ENCODE measurements at places on chromosomes 16 and 17. TPM values are rescaled to one million over a fixed set of nuclear protein-coding genes. Genes with fewer than 3 reads are reported as not detected.
A peak's percentile ranks its signal among the peaks of the same experiment; 100 is the strongest.

CCL16 gene
- 1.1 TPM for total RNA-seq

NUPR1 gene
- 137 TPM for total RNA-seq

SNX20 gene
- 2.7 TPM for total RNA-seq

AIPL1 gene
- total RNA-seq = not detected

ENPP7 gene
- total RNA-seq = not detected

GAS7 gene
- 136 TPM for total RNA-seq

SEPTIN1 gene
- 2.8 TPM for total RNA-seq

ABCC6 gene
- 0.36 TPM for total RNA-seq

BFAR gene
- 40.2 TPM for total RNA-seq

DNA sequence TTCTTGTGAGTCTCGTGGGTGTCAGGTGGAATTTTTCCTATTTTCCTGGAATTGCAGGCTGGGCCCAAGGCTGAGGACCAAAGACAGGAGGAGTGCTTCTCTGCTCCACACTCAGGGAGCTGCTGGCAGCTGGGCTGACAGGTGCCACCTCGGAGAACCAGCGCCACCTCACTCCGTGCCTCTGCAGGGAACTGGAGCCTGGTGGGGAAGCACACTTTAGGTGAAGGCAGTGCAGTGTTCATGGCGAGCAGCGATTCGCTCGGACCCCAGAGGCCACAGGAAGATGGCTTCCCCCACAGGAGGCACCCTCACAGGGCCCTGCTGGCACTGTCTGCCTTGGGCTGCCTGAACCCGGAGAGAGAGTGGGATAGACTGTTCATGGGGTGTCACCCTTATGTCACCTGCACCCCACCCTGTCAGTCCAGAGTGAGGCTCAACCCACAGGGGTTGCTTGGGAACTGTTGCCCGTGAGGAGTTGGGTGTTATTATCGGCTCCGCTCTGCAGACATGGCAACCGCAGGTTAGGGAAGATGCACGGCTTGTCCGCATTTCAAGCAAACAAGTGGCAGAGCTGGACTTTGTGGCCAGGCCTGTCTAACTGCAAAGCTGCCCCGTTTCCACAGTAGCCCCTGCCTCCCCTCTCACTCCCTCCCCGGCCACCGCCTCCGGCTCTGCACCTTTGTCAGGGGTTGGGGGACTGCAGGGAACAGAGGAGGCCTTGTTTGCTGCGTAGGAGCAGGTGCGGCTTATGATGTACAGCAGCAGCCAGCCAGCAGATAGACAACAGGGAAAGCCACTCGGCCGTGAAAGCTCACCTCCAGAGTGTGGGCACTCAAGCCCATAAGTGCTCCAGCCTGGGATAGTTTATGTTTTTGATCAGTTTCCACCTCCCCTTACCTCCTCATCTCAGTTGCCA lies 15.5 kb downstream of the TBC1D24 start:
- H3K4me3 ChIP-seq = no peak overlapping the region
- no peaks in the 10 kb centered on the region for H3K4me1 ChIP-seq
- DNase-seq = no peak
- H3K36me3 ChIP-seq = no peaks in the 10 kb centered on the region
- H3K27ac ChIP-seq = no peak overlapping the region
- H3K27me3 ChIP-seq = no peaks in the 10 kb centered on the region

DNA sequence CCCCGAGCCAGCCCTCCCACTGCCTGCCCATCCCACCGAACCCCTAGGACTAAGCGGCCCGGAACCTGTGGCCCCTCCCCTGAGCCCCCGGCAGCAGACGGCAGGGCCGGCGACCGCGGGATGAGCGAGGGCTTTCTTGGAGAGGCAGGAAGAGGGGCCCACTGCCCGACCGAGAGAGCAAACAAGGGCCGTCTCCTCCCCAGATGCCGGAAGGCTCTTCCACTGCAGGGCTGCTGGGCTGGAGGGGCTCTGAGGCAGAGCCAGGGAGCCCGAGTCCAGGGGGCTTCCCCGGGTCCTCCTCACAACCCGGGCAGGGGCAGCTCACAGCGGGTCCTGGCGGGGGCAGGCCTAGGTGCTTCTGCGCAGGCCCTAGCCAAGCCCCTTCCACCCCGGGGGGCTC lies 2.9 kb downstream of the PERCC1 start:
- H3K36me3 ChIP-seq = no peaks in the 10 kb centered on the region
- no peak for DNase-seq
- no peaks in the 10 kb centered on the region for H3K4me1 ChIP-seq
- H3K27me3 ChIP-seq = no peaks in the 10 kb centered on the region
- H3K4me3 ChIP-seq = no peak overlapping the region
- H3K27ac ChIP-seq = no peak overlapping the region

DNA sequence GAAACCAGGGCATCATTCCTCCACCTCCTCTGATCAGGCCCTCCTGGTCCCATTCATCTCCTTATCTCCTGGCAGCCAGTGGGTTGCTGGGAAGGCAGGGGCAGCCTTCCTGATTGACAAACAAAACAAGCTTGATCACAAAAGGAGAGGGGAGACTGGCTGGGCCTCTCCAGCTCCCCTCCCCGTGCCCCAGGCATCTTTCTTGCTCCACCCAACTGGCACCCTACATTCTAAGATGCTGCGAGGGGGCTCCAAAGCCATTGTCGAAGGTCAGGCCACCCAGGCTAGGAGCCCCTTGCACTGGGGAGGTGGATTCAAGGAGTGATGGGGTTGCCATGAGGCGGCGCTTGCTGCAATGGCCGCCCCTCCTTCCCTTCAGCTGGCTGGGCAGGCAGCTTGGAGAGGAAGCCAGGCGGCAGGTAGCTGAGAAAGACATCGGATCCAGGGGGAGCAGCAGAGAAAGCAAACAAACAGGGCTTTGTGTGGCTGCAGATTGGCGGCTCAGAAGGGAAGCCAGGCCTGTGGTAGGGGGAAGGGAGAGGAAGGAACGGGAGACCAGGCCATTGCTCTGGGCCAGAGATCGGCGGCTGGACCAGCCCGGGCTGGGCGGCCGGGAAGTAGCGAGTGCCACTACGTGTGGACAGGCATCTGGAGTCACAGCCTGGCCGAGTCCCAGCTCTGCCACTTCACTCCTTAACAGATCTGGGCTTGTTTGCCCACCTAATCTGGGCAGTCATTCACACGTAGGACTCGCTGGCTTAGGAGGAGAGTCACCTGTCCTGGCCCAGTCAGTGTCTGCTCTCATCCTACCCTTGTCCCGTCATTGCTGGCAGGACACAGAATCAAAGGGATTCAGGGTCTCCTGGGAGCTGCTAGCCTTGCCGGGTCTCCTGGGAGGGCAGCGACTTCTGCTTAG lies 12.3 kb downstream of the RAI1 start:
- H3K27me3 ChIP-seq = no peaks in the 10 kb centered on the region
- peak overlapping the region; percentile 98 for H3K27ac ChIP-seq
- no peak overlapping the region for H3K4me3 ChIP-seq
- H3K36me3 ChIP-seq = no peaks in the 10 kb centered on the region

- H3K4me1 ChIP-seq = no peaks in the 10 kb centered on the region
- no peaks in the 10 kb centered on the region for H3K27me3 ChIP-seq
- no peak overlapping the region for H3K4me3 ChIP-seq
- DNase-seq = no peak
Measured at GRCh38 chr17:82056729-82057621, 5.3 kb downstream of the GPS1 start.

GRCh38 chr17:63407741-63408330 lies 38.3 kb downstream of the CYB561 start:
- DNase-seq = no peak
- H3K4me3 ChIP-seq = no peak overlapping the region
- no peaks in the 10 kb centered on the region for H3K36me3 ChIP-seq
- peaks cover 3% of the 10 kb centered on the region for H3K4me1 ChIP-seq

GRCh38 chr17:69067274-69068047 lies 6.7 kb upstream of the ABCA9 start:
- DNase-seq = no peak
- H3K36me3 ChIP-seq = no peaks in the 10 kb centered on the region
- no peak overlapping the region for H3K4me3 ChIP-seq
- H3K27me3 ChIP-seq = no peaks in the 10 kb centered on the region
- H3K4me1 ChIP-seq = no peaks in the 10 kb centered on the region

DNA sequence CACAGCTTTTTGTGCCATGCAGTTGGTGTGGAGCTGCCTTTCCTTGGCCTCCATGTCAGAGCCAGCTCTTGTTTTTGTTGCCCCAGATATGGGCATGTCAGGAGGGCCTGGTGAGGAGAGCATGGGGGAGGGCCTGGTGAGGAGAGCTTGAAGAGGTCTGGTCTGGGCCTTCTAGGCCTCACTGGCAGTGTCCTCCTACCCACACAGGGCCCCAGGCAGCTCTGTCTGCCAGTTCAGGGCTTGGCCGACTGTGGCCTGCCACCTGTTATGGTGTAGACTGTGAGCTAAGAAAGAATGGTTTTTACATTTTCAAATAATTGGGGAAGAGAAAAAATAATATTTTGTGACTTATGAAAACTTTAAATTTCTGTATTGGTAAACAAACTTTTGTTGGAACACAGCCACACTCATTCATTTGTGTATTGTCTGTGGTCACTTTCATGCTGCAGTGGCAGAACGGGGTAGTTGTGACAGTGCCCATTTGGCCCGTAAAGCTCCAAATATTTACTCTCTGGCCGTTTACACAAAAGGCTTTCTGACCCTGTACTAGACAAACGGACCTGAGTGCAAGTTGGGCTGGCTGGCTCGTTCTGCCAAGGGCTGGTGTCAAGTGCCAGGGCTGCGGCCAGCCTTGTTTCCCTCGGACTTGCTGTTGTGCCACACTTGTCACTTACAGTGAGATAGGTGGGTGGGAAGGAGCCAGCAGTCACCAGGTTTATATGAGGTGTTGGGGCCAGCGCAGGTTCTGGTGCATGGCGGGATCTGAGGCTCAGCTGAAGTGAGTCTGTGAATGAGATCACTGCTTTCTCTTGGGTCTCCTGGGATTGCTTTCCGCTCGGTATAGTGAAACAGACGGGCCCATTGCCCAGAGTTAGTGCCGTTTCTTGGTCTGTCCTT lies 18.2 kb downstream of the PGS1 start:
- no peak overlapping the region for H3K4me3 ChIP-seq
- H3K4me1 ChIP-seq = peaks cover 2% of the 10 kb centered on the region
- no peaks in the 10 kb centered on the region for H3K36me3 ChIP-seq
- H3K27me3 ChIP-seq = no peaks in the 10 kb centered on the region
- peak; percentile 87 for DNase-seq

DNA sequence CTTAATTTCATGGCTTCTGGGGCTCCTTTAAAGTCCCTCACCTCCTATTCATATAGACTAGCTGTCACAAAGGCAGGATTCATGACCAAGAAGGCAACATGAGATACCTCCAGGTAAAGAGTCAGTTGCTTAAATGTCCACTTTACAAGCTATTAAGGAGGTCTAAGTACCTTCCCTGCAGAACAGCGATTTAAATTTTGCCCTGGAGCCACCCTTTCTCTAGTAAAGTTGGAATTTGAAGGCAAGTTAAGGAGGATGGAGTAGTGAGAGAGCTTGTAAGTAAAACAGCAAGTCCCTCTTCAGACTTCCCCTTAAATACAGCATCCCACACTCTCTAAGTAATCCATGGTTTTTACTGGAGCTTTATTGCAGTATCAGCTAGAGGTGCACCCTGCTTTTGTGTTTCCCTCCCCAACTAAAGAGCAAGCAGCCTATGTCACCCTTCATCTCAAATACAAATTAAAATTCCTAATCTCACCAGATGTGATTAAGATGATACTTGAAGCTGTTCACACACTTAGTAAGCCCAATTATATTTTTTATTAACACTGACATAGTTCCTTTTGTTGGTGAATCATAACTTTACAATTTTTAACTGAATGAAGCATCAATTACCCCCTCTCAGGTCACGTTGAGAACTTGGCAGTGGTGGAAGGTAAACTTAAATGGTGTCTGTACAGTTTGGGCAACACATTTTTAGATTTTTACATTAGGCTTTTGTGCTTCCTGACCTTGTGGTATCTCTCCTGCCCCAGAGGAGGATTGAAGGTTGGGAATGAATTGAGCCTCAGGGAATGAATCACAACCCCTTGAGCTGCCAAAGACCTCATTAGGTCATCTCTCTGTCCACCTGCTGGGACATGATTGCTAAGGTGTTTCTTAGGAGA lies 108.9 kb downstream of the TANGO6 start:
- no peak overlapping the region for H3K4me3 ChIP-seq
- H3K36me3 ChIP-seq = no peaks in the 10 kb centered on the region
- H3K27me3 ChIP-seq = no peaks in the 10 kb centered on the region
- no peak overlapping the region for H3K27ac ChIP-seq
- no peak for DNase-seq

DNA sequence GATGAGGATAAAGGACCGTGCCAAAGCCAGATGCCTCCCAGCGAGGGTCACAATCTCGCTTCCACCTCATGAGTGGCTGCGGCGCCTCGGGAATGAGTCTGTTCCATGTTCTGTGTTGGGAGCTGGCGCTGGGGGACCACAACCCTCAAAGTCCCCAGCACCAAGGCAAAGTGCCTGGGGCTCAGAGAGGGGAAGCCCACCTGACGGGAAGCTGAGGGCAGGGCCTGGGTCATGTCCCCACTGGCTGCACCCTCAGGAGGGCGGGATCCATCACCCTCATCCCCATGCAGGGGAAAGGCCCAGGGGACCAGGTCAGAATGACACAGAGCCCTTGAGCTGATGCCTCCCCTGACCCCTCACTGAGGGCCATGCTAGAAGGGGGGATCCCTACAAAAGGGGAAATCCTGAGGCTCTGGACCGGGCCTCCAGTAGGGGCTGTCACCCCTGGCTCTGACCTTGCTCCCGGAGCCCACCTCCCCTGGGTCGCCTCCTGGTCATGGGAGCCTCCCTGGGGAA lies 151.3 kb upstream of the PLCG2 start:
- no peak overlapping the region for H3K27ac ChIP-seq
- DNase-seq = no peak
- H3K4me3 ChIP-seq = no peak overlapping the region
- no peaks in the 10 kb centered on the region for H3K36me3 ChIP-seq
- H3K4me1 ChIP-seq = no peaks in the 10 kb centered on the region

- H3K36me3 ChIP-seq = no peaks in the 10 kb centered on the region
- DNase-seq = no peak
- peaks cover 5% of the 10 kb centered on the region for H3K4me1 ChIP-seq
- no peak overlapping the region for H3K4me3 ChIP-seq
- no peaks in the 10 kb centered on the region for H3K27me3 ChIP-seq
Measured at GRCh38 chr16:68062910-68063393, 22.2 kb upstream of the NFATC3 start.

DNA sequence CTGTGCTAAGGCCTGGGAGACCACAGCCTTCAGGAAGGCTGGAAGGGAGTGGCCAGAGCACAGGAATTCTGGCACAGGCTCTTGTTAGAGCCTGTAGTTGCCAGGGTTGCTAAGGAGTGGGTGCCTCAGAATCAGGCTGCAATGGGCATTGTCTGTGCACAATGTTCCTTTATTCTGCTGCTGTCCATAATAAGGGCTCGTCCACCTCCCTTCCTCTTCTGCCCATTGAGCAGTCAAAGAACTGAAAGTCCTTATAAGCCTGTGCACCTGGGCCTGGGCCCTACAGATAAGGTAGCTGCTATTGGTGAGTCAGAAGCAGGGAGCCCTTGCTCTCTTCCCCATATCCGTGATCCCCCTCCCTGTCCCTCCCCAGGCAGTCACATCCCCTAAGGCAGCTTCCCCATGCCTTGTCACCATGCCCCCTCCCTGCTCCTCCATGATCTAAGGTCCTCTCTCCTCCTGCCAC lies 5.4 kb upstream of the CNGB1 start:
- no peaks in the 10 kb centered on the region for H3K4me1 ChIP-seq
- H3K4me3 ChIP-seq = no peak overlapping the region
- H3K36me3 ChIP-seq = no peaks in the 10 kb centered on the region
- DNase-seq = peak; percentile 37
- H3K27me3 ChIP-seq = no peaks in the 10 kb centered on the region
- no peak overlapping the region for H3K27ac ChIP-seq

Measured in aorta (tissue), 5 donors.